ENCODE measurements at places on chromosomes 3 and 15. TPM values are rescaled to one million over a fixed set of nuclear protein-coding genes. Genes with fewer than 3 reads are reported as not detected.

- H3K27me3 ChIP-seq: no peaks in the 10 kb centered on the region
- DNase-seq: no peak
- peaks cover 44% of the 10 kb centered on the region for H3K36me3 ChIP-seq
Measured at GRCh38 chr15:47768735-47769134, 51.4 kb downstream of the SEMA6D start.

DNA sequence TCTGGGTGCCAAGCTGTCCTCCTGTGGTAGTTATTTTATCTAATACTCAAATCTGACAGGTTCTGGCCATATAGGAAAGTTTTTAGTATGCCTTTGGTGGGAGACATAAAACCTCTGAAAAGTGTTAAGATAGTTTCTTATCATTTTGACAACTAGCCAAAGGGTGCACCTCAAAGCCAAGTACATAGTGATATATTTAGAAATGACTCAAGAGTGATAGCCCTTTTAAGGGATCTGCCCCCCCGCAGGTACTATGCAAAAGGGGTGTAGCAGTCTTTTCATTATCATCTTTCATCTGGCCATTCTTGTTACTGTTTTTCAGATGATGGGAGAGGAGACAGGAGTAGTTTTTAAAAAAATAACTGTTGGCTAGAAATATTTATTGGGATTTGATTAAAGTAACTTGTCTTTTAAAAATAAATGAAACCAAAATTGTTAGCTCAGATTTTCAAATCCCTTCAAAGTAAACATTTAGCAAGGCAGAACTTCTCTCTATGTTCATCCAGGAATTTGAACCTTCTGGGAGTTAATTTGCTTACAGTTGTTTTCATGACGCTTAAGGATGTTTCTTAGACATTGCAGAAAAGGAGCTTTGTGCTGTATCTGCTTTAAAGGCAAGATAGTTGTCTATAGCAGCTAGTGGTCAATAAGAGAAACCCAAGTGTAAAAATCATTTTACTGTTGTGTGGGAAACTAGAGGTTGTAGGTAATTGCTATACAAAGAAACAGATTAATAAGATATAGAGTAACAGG is 5.1 kb downstream of the PHLDB2 start:
- H3K27ac ChIP-seq: no peak overlapping the region
- DNase-seq: peak; percentile 16
- no peaks in the 10 kb centered on the region for H3K36me3 ChIP-seq
- H3K27me3 ChIP-seq: no peaks in the 10 kb centered on the region
- H3K4me1 ChIP-seq: peaks cover 5% of the 10 kb centered on the region

- H3K27ac ChIP-seq: no peak overlapping the region
- no peaks in the 10 kb centered on the region for H3K4me1 ChIP-seq
- H3K27me3 ChIP-seq: no peaks in the 10 kb centered on the region
Measured at GRCh38 chr3:6416049-6416661, 444.8 kb upstream of the GRM7 start.

PPIB gene
- 1,682 TPM for total RNA-seq

DNA sequence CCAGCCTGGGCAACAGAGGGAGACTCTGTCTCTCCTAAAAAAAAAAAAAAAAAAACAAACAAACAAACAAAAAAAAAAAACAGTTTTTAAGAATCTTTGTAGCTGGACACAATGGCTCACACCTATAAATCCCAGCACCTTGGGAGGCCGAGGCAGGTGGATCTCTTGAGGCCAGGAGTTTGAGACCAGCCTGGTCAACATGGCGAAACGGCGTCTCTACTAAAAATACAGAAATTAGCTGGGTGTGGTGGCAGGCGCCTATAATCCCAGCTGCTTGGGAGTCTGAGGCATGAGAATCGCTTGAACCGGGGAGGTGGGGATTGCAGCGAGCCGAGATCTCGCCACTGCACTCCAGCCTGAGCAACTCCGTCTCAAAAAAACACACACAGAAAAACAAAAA is 53.1 kb downstream of the KLHL25 start:
- peaks cover 4% of the 10 kb centered on the region for H3K4me1 ChIP-seq
- H3K4me3 ChIP-seq: no peak overlapping the region
- no peak overlapping the region for H3K27ac ChIP-seq
- no peaks in the 10 kb centered on the region for H3K27me3 ChIP-seq
- H3K36me3 ChIP-seq: peaks cover 35% of the 10 kb centered on the region

SCN11A gene
- total RNA-seq: not detected
